ENCODE measurements at places on chromosomes 12 and 14. TPM values are rescaled to one million over a fixed set of nuclear protein-coding genes. Genes with fewer than 3 reads are reported as not detected.
A peak's percentile ranks its signal among the peaks of the same experiment; 100 is the strongest.

The TAS2R8 gene
- not detected for total RNA-seq

The FOXG1 gene
- not detected for total RNA-seq

- no peaks in the 10 kb centered on the region for H3K27me3 ChIP-seq
- no peak for DNase-seq
- H3K4me1 ChIP-seq: peaks cover 21% of the 10 kb centered on the region
- no peak overlapping the region for H3K27ac ChIP-seq
Measured at GRCh38 chr14:95132760-95133159, 24.6 kb downstream of the DICER1 start.

GRCh38 chr12:38154096-38155019 is 162.2 kb upstream of the ALG10B start:
- no peak overlapping the region for H3K27ac ChIP-seq
- no peaks in the 10 kb centered on the region for H3K36me3 ChIP-seq
- no peak for DNase-seq
- H3K27me3 ChIP-seq: no peaks in the 10 kb centered on the region
- no peaks in the 10 kb centered on the region for H3K4me1 ChIP-seq
- H3K4me3 ChIP-seq: no peak overlapping the region

GRCh38 chr14:20686386-20687143 is 2.0 kb upstream of the ANG start:
- no peak overlapping the region for H3K27ac ChIP-seq
- H3K36me3 ChIP-seq: no peaks in the 10 kb centered on the region
- no peak overlapping the region for H3K4me3 ChIP-seq
- peaks cover 27% of the 10 kb centered on the region for H3K4me1 ChIP-seq

DNA sequence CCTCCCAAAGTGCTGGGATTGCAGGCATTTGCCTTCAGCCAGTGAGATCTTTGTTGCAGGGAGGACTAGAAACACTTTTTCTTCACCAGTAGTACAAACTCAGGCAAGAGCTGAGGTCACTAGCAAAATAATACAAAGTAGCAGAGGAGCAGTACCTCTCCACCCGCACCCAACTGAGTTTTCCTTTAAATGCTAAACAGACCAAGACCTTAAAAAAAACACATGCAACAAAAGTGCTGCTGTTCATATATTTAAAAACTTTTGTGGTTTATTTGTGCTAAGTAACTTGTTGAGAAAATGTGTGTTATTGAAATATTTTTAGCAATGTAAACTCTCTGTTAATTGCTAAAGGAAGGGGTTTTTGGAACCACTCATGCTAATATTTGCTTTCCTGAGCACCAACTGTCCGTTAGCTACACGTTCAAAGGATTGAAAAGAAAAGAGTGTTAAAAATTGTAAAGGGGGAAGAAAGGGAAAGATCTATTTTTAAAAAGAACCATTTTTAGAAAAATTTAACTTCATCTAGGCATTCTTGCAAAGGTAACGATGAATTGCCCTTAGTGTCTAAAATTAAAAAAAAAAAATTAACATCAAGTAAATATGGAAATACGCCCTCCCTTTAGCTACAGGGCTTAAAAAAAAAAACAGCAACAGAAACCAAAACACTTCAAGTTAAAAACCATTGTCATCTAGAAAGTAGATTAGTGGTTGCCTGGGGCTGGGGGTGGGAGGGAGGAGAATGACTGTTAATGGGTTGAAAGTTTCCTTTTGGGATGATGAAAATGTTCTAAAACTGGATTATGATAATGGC is 114.0 kb upstream of the KRAS start:
- H3K4me1 ChIP-seq: peaks cover 14% of the 10 kb centered on the region
- no peaks in the 10 kb centered on the region for H3K36me3 ChIP-seq
- peak overlapping the region; percentile 65 for H3K27ac ChIP-seq
- H3K4me3 ChIP-seq: peak overlapping the region; percentile 23

The LRTM2 gene
- not detected for total RNA-seq

The LRIG3 gene
- total RNA-seq: not detected

Measured in activated CD4-positive, alpha-beta T cell treated with anti-CD3 and anti-CD28 coated beads, Interleukin-2, amount 10 ng/mL, durations not matched to agents 7 days and 5 days (primary cell).